Cortex of kidney (tissue), 1 donor: ENCODE measurements at places on chromosomes 1 and 21.

GRCh38 chr1:174407665-174408064 lies 40.1 kb upstream of the GPR52 start:
- DNase-seq = no peak

GRCh38 chr1:234477386-234478151 lies 1.4 kb downstream of the TARBP1 start:
- no peak for DNase-seq

DNA sequence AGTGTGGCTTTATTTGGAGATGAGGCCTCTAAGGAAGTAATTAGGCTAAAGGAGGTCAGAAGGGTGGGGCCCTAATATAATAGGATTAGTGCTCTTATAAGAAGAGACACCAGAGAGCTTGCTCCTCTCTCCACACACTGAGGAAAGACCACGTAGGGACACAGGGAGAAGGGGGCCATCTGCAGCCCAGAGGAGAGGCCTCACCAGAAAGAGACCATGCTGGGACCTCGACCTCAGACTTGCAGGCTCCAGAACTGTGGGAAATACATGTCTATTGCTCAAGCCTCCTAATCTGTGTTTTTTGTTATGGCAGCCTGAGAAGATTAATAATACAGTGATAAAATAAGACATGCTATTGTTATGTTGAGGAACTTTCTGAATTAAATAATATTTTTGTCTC lies 8.3 kb downstream of the RCAN1 start:
- no peak for DNase-seq

DNA sequence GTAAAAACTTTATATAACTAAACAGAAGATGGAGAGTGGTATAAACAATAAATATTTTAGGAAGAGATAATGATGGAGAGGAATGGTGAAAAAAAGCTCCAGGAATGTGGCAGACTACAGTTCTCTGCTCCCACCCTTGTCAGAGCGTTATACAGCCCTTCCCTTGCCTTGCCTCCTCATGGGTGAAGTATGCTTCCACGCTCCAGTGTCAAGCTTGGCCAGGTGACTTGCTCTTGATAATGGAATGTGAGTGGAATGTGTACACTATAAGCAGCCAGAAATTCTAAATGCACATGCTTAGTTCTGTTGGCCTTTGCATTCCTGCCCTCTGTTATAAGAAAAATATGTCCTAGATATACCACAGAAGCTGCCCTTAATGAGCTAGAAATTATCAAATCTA lies 24.7 kb upstream of the POGK start:
- DNase-seq = no peak

- no peak for DNase-seq
Observed at GRCh38 chr1:153498746-153499145, 37.0 kb downstream of the S100A6 start.

GRCh38 chr1:228471762-228472398 lies 15.3 kb upstream of the RNF187 start:
- no peak for DNase-seq

GRCh38 chr1:161047436-161048420 lies 2.0 kb upstream of the USF1 start:
- DNase-seq = no peak
